Right lung (tissue), 10 donors: ENCODE measurements at places on chromosomes 12 and 14.

DNA sequence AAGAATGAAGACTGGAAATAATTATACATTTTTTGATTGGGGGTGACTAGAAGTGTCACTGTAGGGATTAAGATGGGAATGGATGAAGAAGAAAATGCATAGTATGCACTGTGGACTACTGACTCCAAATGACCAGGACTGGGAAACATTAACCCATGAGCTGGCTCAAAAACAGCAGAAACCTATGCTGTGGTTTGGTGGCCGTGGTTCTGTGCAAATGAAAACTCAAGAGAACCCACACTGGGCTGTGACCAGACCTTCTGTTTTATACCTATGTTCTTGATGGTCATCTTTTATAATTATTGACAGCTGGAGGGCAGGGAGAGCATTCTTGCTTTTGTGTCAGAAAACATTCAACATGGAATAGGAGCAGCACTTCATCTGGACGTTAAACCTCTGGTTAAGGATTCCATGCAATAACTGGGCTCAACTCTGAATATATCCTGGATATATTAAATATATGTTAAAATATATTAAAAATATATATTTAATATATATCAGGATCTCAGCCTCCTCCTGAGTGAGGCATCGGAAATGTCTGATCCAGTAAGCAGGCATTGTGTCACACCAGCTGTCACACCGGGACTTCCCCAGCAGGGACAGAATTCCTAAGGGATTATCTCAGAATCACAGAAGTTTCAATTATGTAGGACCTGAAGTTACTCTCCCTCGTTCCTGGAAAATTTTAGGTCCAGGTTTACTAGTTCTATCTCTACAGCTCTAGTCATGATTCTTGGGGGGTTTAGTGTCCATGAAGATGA lies 48.5 kb downstream of the BBS10 start:
- no peak for DNase-seq

- no peak for DNase-seq
Observed at GRCh38 chr12:78559416-78559815, 305.2 kb upstream of the SYT1 start.

- DNase-seq = no peak
Observed at GRCh38 chr12:124566997-124567672, at the start of gene NCOR2. NCOR2 (minus strand) TSS chr12:124567612; CDS start chr12:124495251, 72,361 bp downstream.

GRCh38 chr12:31797230-31797872 lies 68.5 kb upstream of the AMN1 start:
- DNase-seq = no peak

DNA sequence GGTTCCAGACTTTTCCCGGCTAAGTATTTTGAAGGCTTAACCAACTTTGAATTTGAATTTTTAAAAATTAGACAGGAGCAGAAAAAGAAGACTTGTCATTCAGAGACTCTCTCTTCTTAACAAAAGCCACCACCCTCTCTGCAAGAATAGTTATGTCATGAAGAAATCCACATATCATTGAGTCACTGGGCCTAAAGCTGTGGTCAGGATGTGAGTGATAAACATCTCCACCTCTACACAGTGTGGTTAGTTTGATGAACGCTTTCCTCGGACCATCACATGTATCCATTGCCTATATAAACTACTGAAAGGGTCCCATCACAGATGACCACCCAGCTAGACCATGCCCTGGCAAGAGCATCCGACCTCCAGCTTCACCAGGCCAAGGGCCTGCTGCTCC lies 226.1 kb downstream of the KSR2 start:
- DNase-seq = no peak

DNA sequence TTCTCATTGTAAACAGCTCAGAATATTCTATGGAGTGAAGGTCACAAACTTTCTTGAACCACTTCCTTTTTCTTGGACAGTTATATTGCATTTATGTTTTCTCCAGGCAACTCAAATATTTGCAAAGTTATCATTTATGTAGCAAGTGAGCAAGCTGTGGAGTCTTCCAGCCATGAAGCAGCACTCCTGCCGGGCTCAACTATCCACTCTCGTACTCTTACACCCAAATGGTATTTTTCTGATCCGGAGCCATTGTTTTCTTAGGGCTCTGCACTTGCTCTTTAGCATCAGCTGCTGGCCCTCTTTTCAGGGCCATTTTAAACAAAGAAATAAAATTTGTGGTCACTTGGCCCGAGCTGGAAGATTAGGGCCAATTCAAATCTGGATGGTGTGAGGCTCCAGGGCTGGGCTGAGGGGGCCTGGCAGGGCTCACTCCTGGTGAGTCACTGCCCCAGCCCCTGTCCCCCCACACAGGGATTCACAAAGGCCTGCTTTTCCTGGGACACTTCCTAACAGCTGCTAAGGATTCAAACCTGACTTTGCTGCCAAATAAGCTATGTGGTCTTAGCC lies 19.7 kb downstream of the SYNE3 start:
- no peak for DNase-seq

- peak; percentile 74 for DNase-seq
Observed at GRCh38 chr14:91402771-91403600, 14.6 kb downstream of the CCDC88C start.

GRCh38 chr12:68953536-68953935 lies 20.6 kb upstream of the CPM start:
- DNase-seq = no peak

GRCh38 chr12:78802593-78802992 lies 62.0 kb upstream of the SYT1 start:
- DNase-seq = no peak

DNA sequence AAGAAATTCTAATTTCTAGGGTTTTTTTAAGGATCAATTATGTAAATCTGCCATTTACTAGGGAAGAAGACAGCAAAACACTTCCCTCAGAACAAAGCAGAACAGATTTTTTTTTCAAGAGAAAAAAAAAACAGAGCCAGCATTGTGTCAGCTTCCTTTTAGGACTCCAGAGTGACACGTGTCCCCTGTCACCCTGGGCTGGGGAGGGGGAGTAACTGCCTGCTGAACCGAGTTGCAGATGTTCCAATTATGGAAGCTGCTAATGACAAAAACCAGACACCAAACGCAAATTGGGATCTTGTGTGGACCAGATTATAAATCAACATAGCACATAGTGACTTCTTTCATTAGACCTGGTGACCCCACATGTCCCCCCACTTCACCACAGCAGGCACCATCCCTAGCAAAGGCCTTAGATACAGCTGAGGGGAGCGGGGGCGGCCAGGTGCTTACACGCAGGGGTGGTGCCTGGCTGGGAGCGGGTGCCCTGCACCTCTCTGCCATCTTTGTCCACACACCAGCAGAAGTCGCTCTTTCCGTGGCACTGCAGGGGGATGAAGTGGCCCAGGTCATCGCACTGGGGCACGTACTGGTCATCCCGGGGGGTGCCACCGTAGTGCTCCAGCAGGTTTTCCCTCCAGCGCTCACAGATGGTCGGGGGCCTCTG lies 25.4 kb downstream of the RTRAF start:
- no peak for DNase-seq

DNA sequence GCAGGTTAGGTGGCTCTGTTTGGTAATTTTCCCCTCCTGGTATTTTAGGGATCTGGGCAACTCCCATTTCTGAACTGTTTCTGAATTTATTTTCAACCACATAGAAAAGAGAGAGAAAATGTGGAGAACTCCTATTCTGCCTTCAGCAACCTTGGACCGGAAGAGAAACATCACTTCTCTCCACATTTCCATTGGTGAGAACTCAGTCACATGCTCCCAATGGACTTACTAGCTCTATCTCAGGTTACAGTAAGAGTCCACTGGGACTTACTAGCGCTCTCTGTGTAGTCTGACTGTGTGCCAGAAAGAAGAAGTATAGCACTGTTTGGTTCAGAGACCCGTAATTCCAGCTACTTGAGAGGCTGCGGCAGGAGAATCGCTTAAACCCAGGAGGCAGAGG lies 383.2 kb downstream of the DUSP6 start:
- no peak for DNase-seq

GRCh38 chr12:131905630-131906091 lies 11.2 kb downstream of the ULK1 start:
- DNase-seq = no peak

DNA sequence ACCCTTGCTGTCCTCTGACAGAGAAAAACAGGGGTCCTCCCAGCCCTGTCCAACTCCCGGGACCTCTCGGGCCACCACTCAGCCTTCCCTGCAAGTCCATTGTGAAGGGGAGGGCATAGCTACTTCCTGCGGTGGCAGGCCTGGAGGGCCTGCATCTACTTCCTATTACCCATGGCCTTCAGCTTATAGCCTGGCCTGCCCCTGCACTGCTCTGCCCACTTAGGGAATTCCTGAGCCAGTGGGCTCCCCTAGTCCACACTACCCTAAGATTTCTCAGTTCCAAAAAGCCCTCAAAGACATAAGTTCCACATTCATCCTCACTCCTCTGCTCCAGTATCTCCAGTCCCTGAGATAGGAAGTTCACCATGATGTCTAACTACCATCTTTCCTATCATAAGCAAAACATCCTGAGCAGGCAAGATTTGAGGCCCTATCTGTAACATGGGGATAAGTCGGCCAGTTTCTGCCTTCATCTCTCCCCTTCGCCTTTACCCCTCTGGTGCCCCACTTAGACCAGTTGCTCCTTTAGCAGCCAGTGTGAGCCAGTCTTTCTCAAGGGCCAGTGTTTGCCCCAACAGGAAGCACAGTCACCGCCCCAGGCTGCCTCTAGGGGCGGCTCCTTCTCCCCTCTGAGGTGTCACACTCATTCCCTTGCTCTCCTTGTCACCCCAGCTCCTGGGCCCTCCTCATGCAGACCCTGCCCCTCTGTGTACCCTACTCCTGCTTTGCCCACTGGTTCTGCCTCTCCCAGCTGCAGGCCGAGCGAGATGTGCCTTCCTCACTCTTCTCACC lies 10.9 kb downstream of the HDAC7 start:
- DNase-seq = no peak

DNA sequence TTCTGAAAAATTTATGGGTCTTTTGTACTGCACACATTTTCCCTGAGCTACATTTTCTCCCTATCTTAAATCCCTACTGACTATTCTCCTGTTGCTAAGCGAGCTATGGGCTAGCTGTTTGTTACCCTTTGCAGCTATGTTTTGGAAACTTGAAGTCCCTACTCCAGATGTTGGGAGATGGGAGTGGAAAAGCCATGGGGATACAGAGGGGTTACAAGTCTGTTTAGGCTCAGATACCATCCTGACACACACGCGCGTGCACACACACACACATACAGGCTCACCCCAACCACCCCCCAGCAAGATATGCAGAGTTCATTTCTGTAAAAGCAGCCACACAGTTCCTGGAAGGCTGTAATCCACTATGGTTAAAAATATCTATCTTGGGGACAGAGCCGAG lies 15.8 kb downstream of the ATP5MC2 start:
- DNase-seq = no peak

GRCh38 chr12:111112311-111113098 lies 192.1 kb upstream of the MYL2 start:
- DNase-seq = no peak

- no peak for DNase-seq
Observed at GRCh38 chr14:54435500-54435981, 5.6 kb downstream of the CNIH1 start.

- DNase-seq = no peak
Observed at GRCh38 chr12:99386907-99387306, 260.6 kb upstream of the GARIN6 start.

DNA sequence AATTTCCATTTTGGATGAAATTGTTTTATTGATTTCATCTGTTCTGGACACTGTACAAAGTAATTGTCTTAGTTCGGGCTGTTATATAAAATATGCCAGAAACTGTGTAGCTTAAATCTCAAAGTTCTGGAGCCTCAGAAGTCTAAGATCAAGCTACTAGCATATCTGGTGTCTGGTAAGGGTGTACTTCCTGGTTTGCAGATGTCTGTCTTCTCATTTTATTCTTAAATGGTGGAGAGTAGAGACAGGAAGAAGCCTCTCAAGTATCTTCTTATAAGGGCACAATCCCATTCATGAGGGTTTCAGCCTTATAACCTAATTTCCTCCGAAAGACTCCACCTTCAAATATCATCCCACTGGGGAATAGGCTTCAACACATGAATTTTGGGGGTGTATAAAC lies 51.3 kb downstream of the MON2 start:
- no peak for DNase-seq

DNA sequence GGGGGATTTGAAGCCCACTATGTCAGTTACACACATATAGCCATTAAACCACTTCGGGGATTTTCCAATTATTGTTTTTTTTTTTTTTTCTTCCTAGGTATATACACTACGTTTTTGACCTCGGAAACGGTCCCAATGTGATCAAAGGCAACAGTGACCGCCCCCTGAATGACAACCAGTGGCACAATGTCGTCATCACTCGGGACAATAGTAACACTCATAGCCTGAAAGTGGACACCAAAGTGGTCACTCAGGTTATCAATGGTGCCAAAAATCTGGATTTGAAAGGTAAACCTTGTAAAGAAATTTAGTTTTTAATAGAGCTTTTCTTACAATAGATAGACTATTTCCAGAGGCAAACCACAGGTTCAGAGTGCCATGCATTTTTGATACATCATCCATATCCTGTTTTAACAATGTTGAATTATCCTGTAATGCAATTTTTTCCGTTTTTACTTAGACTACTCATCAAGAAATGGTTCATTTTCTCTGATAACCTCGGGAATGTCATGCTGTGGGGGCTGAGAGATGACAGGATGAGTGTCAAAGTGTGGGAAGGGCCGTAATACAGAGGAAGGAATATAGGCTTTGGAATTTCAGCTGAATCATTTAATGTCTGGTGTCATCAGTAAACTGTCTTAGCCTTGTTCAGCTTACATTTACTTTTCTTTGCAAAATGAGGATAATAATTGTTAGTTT lies 797.1 kb downstream of the NRXN3 start:
- no peak for DNase-seq

DNA sequence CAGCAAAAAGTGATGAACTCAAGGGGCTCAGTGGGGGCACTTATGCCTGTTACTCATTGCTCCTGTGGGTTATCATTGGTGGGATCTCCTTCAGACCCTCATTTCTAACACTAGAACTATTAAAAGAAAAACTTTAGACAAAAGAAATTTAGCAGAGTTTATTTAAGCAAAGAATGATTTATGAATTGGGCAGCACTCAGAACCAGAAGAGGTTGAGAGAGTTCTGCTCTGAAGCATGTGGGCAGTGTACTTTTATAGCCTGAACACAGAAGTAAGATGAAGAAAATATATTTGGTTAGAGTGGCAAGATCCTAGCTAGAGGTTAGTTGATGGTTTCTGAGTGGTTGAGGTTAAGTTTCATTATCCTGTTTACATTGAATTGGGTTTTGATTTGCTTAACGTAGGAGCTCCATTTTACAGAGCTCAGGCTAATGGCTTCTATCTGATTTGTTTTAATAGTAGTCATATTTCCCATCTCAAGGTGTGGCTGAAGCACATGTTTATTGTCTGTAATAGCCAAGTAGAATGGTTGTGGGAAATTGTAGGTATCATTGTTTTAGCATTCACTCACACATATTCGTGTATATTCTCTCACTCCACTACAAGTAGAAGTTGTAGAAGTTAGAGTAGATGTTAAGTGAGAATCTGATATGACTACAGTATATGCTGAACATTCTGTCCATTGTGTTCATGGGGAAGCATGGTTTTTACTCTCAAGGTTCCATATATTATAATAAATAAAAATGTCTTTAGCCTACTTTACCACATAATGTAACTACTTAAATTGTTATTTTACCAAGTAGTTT lies 27.6 kb downstream of the LEMD3 start:
- no peak for DNase-seq

GRCh38 chr14:64209444-64210131 lies 84.6 kb downstream of the ESR2 start:
- peak; percentile 86 for DNase-seq
